ENCODE measurements at places on chromosomes 1 and 21.

DNA sequence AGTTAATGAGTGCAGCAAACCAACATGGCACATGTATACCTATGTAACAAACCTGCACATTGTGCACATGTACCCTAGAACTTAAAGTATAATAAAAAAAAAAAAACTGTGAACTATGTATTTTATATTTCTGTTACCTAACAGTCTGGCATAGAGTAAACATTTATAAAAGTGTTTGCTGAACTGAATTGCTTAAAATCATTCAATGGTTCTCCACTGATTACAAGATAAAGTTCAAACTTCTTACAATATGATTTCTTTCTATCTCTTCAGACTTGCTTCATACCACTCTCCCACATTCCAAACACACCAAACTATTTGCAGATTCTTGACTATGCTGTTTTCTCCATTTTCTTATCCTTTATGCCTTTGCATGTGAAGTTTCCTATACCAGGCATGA is 89.9 kb downstream of the UROD start:
- H3K4me3 ChIP-seq: no peak overlapping the region
- no peaks in the 10 kb centered on the region for H3K36me3 ChIP-seq
- peaks cover 8% of the 10 kb centered on the region for H3K27me3 ChIP-seq
- no peak overlapping the region for H3K27ac ChIP-seq
- H3K4me1 ChIP-seq: no peaks in the 10 kb centered on the region
- DNase-seq: no peak

- H3K27me3 ChIP-seq: no peaks in the 10 kb centered on the region
- no peak overlapping the region for H3K4me3 ChIP-seq
- no peak for DNase-seq
- H3K4me1 ChIP-seq: no peaks in the 10 kb centered on the region
These were observed 122.0 kb downstream of the TNNI3K start for GRCh38 chr1:74357150-74357549.

DNA sequence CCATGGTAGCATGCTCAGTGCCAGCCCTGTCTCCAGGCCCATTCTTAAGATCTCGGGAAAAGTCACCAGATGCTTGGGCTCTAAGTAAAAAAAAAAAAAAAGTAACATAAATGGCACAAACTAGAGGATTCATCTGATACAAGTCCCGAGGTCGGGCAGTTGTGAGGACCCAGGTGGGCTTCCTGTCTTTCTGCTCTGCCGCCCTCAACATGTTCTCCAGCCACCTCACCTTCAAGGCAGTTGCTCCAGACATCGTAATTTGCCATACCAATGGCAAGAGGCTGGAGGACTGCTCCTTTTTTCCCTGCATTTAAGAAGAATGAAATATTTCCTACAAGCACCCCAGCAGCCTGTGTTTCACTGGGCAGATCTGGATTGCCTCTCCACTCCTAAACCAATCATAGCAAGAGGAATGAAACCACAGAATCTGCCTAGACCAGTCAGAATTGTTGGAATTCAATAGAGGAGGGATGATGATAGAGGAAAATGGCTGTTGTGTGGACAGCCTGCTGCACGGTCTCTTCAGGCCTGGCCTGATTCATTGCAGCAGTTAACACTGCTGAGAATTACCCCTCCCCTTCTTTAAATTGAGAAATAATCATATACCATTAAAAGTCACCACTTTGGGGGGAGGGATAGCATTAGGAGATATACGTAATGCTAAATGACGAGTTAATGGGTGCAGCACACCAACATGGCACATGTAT is 5.4 kb downstream of the HMGN2 start:
- no peak for DNase-seq
- no peak overlapping the region for H3K4me3 ChIP-seq

DNA sequence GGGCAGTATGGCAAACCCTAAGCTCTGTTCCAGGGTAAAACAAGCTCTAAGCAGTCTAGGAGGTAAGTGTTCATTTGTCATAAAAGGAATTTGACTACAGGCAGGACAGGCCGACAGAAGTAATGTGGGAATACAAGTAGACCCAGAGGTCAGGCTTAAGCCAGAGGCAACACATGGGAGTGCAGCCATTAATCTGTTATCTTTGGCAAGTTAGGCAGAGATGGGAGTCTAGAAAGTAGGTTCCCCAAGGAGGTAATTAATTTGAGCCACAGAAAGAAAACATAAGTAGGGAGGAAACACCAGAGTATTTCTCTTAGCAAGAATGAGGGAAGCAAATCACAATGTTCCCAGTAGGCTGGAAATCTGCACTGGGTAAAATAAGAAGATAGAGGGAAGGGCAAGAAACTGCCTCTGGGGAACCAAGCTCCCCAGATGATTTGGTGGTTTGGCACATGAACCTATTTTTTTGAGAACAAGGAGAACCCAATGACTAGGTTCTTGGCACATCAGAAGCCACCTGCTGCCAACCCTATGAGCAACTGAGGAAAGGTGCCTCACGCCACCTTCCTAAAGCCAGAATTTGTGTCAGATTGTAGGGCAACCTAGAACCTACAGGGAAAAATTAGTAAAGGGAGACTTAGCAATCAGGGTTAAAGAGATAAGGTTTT is 636.4 kb upstream of the PLXNA2 start:
- H3K4me3 ChIP-seq: no peak overlapping the region
- DNase-seq: no peak
- no peaks in the 10 kb centered on the region for H3K27me3 ChIP-seq

DNA sequence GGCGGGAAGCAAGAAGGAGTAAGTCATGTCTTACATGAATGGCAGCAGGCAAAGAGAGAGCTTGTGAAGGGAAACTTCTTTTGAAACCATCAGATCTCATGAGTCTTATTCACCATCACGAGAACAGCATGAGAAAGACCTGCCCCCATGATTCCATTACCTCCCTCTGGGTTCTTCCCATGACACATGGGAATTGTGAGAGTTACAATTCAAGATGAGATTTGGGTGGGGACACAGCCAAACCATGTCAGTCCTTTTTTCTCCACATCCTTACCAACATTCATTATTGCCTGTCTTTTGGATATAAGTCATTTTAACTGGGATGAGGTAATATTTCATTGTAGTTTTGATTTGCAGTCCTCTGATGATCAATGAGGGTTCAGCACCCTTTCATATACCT is 81.0 kb downstream of the DIRAS3 start:
- H3K27ac ChIP-seq: no peak overlapping the region
- H3K4me3 ChIP-seq: no peak overlapping the region
- no peak for DNase-seq

DNA sequence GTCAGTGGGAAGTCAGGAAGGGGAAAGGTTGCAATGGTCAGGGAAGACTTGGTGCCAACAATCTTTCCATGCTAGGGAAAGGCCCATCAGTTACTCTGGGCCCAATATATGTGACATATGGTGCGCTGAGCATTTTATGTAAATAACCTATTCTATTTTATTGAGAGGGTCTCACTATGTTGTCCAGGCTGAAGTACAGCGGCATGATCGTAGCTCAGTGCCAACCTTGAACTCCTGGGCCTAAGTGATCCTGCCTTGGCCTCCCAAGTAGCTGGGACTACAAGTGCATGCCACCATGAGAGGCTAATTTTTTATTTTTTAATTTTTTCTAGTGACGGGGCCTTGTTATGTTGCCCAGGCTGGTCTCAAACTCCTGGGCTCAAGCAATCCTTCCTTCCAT is 6.8 kb downstream of the UQCRH start:
- H3K4me3 ChIP-seq: no peak overlapping the region
- H3K36me3 ChIP-seq: peaks cover 75% of the 10 kb centered on the region
- DNase-seq: no peak
- H3K27me3 ChIP-seq: no peaks in the 10 kb centered on the region
- H3K4me1 ChIP-seq: peaks cover 22% of the 10 kb centered on the region
- no peak overlapping the region for H3K27ac ChIP-seq

Measured in effector memory CD8-positive, alpha-beta T cell (primary cell).